Lower lobe of right lung (tissue), 2 donors: ENCODE measurements at places on chromosomes 2 and 18. TPM values are rescaled to one million over a fixed set of nuclear protein-coding genes. Genes with fewer than 3 reads are reported as not detected.

The IL1R2 gene
- total RNA-seq: 23.3 TPM

The FRZB gene
- total RNA-seq: 2.9 TPM

The POTEC gene
- total RNA-seq: not detected

The ERBB4 gene
- total RNA-seq: 25.3 TPM

- H3K4me3 ChIP-seq: no peak overlapping the region
- no peaks in the 10 kb centered on the region for H3K27me3 ChIP-seq
- H3K27ac ChIP-seq: no peak overlapping the region
- DNase-seq: no peak
- no peaks in the 10 kb centered on the region for H3K36me3 ChIP-seq
- H3K4me1 ChIP-seq: peaks cover 2% of the 10 kb centered on the region
Measured at GRCh38 chr18:54263904-54264336, 5.4 kb upstream of the POLI start.

DNA sequence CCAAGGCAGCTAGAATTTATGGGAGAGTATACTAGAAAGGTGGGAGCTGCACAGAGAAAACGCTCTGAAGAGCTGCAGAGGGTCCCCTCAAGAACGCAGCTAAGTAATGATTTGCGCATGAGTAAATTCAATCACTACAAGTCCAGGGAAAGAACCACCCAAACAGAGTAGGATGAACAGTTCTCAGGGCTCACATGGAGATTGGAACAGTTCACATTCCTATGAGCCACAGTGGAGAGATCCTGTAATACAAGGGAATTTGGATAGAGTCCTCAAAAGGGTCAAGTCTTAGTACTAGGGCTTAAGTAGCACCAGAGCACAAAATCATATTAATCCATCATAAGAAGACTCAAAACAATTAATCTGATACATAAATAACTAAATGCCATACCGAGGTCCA, 12.7 kb downstream of the OLA1 start:
- H3K36me3 ChIP-seq: no peaks in the 10 kb centered on the region
- H3K27ac ChIP-seq: no peak overlapping the region
- no peaks in the 10 kb centered on the region for H3K27me3 ChIP-seq

DNA sequence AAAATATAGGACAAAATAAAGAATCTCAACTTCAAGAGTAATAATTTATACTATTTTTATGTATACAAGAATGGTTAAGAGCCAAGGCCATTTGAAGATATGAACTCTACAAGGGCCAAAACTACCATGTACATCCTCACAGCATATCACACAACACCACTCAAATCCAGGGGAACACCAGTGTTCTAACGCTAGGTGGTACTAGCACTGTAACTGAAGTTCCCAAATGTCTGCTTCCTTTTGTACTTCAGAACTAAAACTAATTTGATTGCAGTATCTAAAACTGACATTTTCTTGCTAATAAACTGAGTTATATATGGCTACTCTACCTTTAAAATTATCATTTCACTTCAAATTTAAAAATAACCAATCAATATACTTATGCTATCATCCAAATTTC, 47.0 kb downstream of the REV1 start:
- H3K4me3 ChIP-seq: no peak overlapping the region
- no peak overlapping the region for H3K27ac ChIP-seq
- peaks cover 61% of the 10 kb centered on the region for H3K36me3 ChIP-seq
- no peak for DNase-seq
- no peaks in the 10 kb centered on the region for H3K4me1 ChIP-seq
- no peaks in the 10 kb centered on the region for H3K27me3 ChIP-seq

DNA sequence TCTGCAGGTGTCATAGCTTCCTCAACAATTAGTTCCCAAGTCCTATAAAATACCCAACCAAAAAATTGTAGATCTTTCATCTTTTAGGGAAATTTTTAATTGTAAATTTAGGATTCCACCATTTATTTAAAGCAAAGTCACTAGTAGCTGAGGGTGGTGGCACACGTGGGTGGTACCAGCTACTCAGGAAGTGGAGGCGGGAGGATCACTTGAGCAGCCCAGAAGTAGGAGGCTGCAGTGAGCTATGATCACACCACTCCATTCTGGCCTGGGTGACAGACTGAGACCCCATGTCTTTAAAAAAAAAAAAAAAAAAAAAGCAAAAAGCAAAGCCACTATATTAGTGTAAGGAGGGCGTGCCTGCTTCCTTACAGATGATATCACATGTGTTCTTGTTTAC, 60.3 kb upstream of the GREB1L start:
- no peak overlapping the region for H3K27ac ChIP-seq
- H3K27me3 ChIP-seq: no peaks in the 10 kb centered on the region
- no peak overlapping the region for H3K4me3 ChIP-seq
- H3K4me1 ChIP-seq: no peaks in the 10 kb centered on the region
- H3K36me3 ChIP-seq: no peaks in the 10 kb centered on the region
- no peak for DNase-seq

- no peak for DNase-seq
- H3K36me3 ChIP-seq: no peaks in the 10 kb centered on the region
- H3K4me3 ChIP-seq: no peak overlapping the region
- H3K4me1 ChIP-seq: no peaks in the 10 kb centered on the region
- H3K27ac ChIP-seq: no peak overlapping the region
Measured at GRCh38 chr2:17578466-17578928, 38.0 kb downstream of the VSNL1 start.

DNA sequence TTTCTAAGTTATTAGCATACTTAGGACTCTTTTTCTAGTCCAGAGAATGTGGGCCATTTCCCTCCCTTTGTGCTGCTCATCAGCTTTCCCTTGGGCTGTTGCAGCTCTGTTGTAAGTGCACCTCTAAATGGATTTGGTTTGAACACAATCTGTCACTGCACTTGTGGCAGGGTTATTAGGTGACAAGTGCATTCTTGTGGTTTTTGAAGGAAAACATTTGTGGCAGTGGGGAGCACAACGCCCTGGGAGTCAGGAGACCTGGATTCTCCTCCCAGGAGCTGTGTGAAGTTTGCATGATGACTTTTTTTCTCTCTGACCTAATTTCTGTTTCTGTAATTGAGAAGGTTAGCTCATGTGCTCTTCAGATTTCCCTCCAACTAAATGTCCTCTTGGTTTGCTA, 630.9 kb upstream of the FAM98A start:
- DNase-seq: peak; percentile 49
- H3K27me3 ChIP-seq: no peaks in the 10 kb centered on the region
- no peaks in the 10 kb centered on the region for H3K4me1 ChIP-seq
- no peaks in the 10 kb centered on the region for H3K36me3 ChIP-seq

- H3K27me3 ChIP-seq: no peaks in the 10 kb centered on the region
- H3K36me3 ChIP-seq: no peaks in the 10 kb centered on the region
- H3K4me1 ChIP-seq: peaks cover 7% of the 10 kb centered on the region
Measured at GRCh38 chr2:159111346-159111927, 143.0 kb downstream of the TANC1 start.

DNA sequence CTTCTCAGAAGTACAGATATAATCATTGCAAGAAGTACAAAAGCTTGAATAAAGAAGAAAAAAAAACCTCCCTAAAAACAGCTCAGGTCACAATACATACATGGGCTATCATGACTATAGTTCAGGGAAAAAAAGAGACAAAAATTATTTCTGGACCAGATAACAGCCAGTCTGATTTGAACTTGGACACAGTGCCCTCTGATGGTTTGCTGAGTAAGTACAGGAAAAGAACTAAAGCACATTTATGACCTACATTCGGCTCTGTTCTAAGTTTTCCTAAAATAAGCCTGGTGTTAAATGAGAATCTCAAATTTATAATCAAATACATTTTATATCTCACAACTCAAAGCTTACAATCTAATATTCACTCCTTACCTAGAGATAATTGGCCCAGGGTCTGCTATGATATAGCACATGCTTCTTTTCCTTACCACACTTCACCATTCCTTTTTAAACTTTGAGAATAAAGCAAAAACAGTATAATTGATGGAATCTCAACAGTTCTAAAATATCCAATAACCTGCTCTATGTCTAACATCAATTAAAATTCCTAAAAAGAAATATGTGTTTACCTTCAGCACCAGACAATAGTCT, 81.1 kb downstream of the RAPH1 start:
- peaks cover 18% of the 10 kb centered on the region for H3K4me1 ChIP-seq

The UGT1A5 gene
- 0.27 TPM for total RNA-seq

- no peak overlapping the region for H3K27ac ChIP-seq
- no peaks in the 10 kb centered on the region for H3K27me3 ChIP-seq
- H3K36me3 ChIP-seq: no peaks in the 10 kb centered on the region
- no peaks in the 10 kb centered on the region for H3K4me1 ChIP-seq
Measured at GRCh38 chr2:165251366-165251765, 12.2 kb downstream of the SCN2A start.

The IL1R1 gene
- total RNA-seq: 152 TPM
